CD8-positive, alpha-beta T cell (primary cell): ENCODE measurements at places on chromosomes 16 and 17.

DNA sequence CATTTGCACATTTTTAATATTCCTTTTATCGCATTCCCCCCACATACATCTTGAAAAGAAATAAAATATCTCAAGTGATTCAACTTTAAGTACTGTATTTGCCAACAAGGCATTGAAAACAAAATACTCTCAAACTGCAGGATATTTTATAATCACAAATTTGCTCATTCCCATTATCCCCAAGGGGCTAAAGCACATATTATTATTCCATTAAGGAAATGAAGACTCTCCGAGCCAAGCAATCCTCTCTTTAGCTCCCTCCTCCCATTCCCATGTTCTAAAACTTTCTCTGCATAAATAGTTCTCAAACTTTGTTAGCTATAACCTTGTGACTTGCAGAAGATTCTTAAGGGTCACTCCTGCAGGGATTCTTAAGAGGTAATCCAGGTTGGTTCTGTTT, 436.8 kb downstream of the KCNJ2 start:
- DNase-seq: no peak

DNA sequence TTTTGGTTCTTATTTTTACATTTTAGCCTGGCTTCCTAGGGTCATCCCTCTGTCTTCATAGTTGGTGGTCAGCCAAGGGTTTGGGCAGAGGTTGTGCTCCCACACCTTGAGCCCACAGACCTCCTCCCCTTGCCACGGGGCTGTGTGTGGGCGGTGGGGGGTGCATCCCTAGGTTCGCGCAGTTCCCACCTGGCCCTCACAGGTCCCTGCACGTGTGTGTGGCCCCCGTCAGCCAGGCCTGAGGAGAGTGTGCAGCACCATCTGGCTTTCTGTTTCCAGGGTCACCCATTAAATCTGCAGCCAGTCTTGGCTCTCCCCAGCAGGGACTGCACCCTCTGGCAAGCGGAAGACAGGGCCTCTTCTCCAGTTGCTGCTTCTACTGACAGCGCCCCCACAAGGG, 13.6 kb upstream of the OGFOD3 start:
- DNase-seq: no peak

GRCh38 chr16:1325673-1326371, 7.6 kb upstream of the BAIAP3 start:
- DNase-seq: no peak

- DNase-seq: no peak
These were observed 20.3 kb downstream of the CHMP6 start for GRCh38 chr17:81011951-81012350.

GRCh38 chr16:77057161-77057774, 133.7 kb upstream of the MON1B start:
- DNase-seq: no peak

GRCh38 chr16:54277845-54278703, 8.5 kb downstream of the IRX3 start:
- no peak for DNase-seq

DNA sequence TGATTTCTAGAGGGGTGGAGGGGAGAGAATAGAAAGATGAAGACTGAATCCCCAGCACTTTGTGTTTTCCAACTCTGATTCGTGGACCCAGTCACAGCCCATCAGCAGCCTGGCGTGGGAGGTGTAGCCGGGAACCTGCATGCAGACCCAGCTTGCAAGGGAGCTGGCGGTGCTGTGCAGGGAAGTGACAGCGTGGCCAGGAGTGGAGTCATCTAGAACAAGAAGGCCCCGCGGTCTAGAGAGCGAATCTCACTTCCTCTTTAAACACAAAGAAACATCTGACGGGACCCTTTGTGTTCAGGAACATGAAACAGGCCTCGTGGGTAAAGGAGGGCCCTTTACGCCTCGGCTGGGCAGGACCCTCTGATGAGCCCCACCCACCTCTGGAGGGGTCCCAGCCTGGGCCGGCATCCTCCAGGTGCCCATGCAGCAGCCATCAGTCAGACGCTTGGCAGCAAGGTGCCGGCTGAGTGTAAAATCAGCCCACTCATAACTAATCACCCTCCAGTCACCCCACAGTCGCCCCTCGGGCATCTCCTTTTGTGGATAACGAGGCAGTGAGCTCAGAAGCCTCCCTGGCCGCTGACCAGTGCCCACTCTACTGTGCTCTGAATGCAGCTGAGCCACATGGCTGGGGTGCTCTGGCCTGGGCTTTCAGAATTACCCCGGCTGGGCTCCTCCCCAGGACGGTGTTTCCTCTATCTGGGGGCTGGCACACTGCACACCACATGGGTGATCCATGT, 4.4 kb downstream of the SNAI3 start:
- DNase-seq: no peak

GRCh38 chr17:45414990-45415881, 17.4 kb downstream of the ARHGAP27 start:
- no peak for DNase-seq

- DNase-seq: no peak
These were observed 2.0 kb upstream of the SPHK1 start for GRCh38 chr17:76382351-76382802.

GRCh38 chr17:1915889-1916288, 86.1 kb downstream of the RPA1 start:
- DNase-seq: no peak

DNA sequence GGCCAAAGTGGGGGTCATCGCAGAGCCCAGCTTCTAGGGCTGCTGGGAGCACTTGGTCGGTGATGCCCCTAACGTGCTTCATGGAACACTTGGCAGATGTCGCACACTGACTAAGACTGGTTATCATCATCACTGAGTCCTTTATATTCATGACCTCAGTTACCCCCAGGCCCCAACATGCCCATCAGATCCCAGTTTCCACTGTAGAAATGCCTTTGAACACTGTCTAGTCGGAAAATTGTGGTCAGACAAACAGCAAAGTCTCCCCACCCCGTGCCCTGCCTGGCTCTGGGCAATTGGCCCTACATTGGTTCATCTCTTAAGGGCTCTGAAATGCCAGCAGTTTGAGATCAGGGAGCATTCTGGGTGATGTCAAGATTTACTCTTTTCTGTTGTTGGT, 51.3 kb downstream of the NKD1 start:
- no peak for DNase-seq

DNA sequence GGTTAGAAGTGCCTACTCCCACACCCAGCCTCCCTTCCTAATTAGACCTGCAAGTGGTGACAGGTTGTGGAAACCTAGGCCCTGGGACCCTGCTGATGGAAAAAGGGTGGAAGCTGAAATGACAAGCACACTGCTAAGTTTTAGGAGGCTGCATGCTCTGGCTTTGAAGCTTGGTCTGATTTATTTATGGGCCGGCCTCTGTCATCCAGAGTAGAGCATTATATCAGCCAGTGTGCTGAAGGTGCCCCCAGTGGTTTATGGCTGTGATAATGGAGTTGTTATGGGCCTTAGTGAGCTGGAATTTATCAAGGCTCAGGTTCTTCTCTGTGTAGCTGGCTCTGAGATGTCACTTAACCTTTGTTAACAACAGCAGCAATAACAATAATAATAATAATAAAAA, 142.6 kb downstream of the UTP18 start:
- DNase-seq: no peak

DNA sequence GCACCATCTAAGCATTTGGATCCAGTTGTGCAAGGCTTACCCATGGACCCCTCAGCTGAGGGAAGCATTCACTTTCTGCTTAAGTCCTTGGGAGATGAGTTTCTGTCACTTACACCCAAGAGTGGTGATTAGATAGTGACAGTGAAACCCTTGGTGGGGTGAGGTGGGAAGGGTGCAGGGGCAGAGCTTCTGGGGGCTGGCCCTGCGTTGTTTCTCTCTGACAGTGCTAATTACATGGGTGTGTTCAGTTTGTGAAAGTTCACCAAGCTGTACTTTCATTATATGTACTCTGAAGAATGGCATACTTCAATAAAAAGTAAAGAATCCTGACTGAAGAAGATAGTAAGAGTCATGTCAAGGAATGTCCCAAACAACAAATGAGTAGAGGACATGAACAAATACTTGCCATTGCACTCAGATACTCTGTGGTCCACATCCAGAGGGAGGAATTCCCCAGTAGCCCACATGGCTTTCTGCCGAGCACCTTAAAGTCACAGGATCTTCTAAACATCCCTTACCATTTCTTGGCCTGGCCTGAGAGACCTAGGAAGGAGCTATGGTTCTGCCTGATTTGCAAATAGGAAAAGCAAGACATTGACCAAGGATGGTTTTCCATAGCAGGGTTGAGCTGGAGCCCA, 8.4 kb downstream of the CHST6 start:
- DNase-seq: no peak

GRCh38 chr16:19177111-19177739, 9.2 kb downstream of the SYT17 start:
- no peak for DNase-seq

DNA sequence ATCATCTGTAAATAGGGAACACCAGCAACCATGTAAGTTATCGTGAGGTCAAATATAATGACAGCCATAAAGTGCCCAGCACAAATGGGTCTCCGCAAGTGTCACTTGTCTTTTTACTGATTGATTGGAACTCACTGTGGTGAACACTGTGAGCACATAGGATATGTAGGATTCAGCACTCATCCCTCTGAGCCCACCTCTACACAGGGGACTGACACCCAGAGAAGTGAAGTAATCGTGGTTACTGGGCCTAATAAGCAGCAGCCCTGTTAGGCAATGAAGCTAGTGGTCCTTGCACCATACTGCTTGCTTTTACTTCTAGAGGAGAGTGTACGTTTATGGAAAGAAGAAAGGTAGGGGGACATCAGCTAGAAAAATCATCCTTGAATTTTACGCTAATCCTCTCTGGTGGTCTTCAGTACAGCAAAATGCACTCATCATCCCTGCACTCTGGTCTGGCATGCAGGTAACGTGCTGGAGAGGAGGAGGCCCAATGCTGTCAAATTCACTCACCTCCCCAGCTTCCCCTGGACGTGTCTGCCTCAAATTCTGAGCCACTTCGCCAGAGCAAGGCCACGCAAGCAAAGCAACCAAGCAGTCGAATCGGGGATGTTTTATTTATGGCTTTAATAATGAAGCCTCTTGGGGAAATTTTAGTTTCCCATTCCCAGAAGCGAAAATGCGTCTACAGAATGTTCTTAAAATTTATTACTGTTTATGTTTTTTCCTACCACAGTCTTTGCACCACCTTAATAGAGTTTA, 74.7 kb downstream of the YPEL2 start:
- no peak for DNase-seq

GRCh38 chr17:78427140-78427539, 48.7 kb downstream of the PGS1 start:
- no peak for DNase-seq
